ENCODE measurements at places on chromosomes 6 and 20. TPM values are rescaled to one million over a fixed set of nuclear protein-coding genes. Genes with fewer than 3 reads are reported as not detected.

GMPR gene
- 50.2 TPM for total RNA-seq

FAM217A gene
- not detected for total RNA-seq

FABP7 gene
- total RNA-seq: not detected

GABRR1 gene
- not detected for total RNA-seq

WDR46 gene
- 28.3 TPM for total RNA-seq

DNA sequence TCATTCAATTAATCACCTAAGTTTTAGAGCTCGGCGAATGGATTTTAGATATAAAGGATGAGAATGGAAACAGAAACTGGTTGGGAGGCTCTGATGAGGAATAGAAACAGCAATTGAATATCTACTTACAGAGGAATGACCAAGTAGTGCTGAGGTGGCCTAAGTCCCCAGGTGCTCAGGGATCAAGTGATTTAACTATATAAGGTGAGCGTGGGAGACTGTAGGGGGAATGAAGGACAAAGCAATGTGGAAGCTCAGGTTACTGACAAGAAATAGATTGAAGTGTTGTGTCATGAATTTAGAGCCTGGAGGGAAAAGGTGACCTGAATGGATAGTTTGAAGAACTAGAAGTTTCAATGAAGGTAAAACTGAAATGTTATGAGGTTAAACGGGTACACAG, 495.4 kb upstream of the SOX4 start:
- DNase-seq: no peak

DNA sequence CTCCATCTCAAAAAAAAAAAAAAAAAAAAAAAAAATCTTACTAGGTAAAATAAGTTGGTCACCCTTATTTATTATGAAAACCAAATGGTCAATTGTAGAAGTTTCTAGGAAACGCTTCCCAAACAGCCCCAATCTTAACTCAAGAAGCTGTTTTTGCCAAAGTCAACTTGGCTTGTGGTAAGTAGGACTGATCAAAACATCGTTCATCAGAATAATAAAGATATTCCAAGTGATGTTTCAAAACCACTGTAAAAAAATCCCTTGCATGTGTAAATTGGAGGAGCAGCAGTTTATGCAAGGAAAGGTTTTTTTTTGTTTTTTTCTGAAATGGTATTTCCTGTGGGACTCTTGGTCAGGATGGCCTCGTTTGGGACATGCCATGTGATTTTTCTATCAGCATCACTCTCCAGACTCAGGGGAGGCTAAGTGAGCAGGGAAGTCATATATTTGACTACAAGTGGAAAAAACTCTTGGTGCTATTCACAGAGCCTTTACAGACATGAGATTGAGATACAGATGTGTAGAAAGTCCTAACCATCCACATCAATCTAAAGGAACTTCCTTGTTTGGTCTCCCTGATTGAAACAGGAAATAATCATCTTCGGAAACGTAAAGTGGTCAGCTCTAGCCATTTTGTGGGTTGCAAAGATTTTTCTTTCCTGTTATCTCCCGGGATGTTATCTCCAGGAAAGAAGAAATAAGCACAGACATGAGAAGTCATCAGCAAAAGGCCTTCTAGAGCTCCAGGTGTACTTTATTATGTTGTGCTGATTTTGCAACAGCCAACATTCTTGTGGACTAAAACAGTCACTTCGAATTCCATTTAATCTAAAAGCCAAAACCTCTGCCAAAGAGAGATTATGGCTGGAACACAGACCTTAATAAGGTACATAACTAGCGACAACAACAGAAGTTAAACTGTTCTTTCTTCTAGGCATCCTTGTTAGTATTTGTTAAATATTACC, 177.8 kb downstream of the EDN1 start:
- no peak for DNase-seq

- DNase-seq: no peak
Measured at GRCh38 chr6:23334360-23334759, 765.0 kb downstream of the HDGFL1 start.

DNA sequence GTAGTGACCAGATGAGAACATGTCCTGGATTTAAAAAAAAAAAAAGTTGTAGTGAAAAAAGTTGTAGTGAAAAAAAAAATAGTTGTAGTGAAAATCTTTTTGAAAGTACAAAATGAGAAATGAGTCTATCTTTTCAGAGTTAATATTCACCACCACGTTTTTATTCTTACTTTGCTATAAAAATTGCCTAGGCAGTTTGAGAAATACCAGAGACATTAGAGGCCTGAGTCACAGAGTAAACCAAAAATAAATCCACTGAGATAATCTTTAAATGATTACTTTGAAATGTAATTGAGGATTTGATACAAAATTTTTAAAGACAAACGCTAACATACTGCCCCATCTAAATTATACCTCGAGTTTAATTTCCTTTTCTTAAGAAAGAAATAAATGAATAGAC, 101.2 kb upstream of the TIAM2 start:
- no peak for DNase-seq

DNA sequence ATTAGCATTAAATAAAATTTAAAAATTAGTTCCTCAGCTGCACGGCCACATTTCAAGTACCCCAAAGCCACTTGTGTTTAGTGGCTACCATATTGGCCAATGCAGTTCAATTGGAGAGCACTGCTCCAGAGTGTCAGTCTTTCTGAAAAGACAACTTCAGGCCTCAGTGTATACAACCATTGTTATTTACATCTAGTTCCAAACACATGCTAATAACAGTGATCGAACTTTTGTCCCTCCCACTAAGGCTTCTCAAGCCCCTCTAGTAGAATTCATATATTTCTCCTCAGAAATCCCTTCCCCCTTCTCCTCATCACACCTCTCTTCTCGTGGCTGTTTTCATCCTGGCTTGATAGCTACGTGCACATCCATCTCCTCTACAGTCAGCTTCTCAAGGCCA, 32.9 kb downstream of the HIVEP2 start:
- DNase-seq: no peak

- DNase-seq: no peak
Measured at GRCh38 chr6:120764312-120764711, 570.0 kb downstream of the TBC1D32 start.

GRCh38 chr6:140078561-140079125, 704.2 kb upstream of the CITED2 start:
- no peak for DNase-seq

DNA sequence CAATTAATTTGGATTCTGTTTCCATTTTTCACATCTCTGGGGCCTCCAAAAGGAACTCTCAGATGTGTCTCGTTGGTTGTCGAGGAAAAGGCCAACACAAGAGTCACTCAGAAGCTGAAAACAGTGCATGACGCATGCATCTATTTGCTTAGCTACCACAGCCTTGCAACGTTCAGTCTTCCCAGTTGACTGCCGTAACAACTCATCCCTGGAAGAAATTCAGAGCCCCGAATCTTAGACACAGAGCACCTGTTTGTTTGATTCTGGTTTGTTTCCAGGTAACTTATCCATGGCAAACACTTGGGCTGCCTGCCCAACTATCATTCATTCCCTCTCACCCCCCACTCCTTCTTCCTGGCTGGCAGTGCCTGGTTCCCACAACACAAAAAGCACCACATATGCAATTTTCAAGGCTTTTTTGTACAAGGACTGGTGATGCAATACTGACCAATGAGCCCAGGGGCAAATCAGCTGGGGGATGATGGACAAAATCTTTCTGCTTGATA, 60.5 kb downstream of the ZMYND8 start:
- no peak for DNase-seq

- DNase-seq: no peak
Measured at GRCh38 chr6:9646342-9647070, 768.4 kb downstream of the TFAP2A start.

- no peak for DNase-seq
Measured at GRCh38 chr6:159988983-159989454, 20.1 kb downstream of the IGF2R start.

DNA sequence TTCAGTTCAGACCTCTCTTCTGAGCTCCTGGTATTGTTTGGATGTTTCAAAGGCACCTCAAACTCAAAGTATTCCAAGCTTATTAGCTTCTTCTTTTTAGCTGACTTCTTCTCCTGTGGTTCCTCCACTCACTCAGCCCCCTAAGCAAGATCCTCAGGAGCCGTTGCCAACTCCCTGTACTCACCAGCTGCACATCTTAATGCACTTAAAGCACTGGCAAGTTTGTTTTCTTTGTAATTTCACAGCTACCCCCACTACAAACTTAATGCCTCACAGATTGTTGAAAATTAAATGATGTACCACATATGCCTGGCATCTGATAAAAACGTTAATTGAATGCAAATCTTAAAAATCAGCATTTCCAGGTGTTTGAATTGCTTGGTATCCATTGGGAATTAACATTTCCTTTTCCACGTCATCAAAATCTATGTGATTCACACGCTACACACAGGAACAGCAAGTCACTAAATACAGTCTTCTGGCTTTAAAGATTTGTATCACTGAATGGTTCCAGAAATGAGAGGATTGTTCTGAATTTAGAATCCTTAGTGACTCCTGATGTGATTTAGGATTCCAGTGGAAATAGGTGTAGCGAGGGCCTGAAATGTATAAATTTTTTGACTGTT, 24.5 kb downstream of the CALHM6 start:
- DNase-seq: no peak

DNA sequence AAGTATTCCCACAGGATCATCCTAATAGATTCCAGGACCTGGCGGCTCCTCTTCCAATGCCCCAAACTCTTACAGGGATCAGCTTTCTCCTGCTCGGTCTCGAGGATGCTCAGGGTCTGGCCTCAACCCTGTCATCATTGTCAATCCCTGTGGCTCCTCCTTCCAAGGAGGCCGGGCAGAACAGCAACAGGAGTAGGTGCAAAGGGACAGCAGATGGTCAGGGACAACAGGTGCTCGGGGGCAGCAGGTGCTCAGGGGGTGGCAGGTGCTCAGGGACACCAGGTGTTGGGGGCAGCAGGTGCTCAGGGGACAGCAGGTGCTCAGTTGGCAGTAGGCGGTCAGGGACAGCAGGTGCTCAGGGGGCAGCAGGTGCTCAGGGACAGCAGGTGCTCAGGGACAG, 84.8 kb downstream of the TTLL2 start:
- peak; percentile 26 for DNase-seq

DNA sequence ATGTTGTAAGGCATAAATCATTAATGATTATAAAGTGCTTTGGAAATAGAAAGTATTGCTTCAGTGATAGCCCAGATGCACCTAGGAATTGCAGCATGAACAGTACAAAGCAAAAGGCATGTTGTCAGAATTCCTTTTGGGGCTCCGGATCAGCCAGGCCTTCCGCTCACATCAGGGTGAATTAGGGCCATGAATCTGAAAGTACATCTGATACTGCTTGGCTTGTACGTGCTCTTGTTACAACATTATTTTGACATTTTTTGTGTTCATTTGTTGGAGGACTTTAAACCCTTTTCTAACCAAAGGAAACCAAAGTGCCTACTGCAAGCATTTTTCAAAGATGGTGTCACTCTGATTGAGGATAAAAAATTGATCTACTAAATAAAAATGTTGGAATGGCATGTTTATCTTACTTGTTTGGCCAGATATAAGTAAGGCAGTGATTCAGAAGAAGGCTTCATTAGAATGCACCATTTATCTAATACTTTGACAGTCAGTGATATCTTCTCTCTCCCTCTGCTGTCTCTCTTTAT, 1005.6 kb upstream of the FLRT3 start:
- DNase-seq: no peak

DNA sequence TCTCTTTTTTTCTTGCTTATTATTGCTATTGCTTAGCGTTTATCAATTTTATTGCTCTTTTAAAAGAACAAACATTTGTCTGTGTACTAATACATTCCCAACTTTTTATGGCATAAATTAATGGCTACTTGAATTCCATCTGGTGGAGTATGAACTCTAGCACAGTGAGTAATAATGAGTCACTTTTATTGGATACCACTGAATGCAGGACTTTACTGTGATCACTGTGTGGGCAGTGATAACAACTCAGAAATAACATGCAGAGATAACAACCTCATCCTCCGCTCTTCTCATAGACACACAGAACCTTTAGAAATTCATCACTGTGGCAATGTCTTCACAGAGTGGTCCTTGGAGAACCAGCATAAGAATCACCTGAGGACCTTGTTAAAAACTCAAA, 174.9 kb upstream of the PRND start:
- DNase-seq: no peak

DNA sequence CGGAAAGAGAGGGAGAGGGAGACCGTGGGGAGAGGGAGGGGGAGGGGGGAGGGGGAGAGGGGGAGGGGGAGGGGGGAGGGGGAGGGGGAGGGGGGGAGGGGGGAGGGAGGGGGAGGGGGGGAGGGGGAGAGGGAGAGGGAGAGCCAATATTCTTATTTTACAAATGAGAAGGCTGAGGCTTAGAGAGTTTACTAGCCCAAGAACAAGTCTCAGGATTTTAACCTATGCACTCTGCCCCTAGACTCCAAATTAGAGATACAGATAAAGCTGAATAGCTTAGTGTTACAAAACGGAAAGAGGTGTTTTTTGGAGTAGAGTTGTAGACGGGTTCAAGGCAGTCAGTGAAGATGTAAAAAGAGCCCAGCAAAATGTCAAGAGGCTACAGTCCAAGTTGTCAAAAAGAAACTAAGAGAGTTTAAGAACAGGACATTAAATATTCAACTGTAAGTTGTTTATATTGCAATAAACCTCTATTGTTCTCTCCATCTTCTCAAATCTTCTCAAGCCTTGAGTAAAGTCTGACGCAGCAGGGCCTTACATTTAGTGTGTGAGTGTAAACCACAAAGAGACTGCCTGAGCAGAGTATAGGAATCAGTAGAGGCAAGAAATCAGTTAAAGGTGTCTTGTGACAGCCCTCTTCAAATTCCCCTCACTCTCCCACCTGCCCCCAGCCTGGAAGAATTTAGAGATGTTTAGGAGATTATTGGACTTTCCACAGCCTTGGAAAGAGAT, 34.9 kb upstream of the AKIRIN2 start:
- no peak for DNase-seq

DNA sequence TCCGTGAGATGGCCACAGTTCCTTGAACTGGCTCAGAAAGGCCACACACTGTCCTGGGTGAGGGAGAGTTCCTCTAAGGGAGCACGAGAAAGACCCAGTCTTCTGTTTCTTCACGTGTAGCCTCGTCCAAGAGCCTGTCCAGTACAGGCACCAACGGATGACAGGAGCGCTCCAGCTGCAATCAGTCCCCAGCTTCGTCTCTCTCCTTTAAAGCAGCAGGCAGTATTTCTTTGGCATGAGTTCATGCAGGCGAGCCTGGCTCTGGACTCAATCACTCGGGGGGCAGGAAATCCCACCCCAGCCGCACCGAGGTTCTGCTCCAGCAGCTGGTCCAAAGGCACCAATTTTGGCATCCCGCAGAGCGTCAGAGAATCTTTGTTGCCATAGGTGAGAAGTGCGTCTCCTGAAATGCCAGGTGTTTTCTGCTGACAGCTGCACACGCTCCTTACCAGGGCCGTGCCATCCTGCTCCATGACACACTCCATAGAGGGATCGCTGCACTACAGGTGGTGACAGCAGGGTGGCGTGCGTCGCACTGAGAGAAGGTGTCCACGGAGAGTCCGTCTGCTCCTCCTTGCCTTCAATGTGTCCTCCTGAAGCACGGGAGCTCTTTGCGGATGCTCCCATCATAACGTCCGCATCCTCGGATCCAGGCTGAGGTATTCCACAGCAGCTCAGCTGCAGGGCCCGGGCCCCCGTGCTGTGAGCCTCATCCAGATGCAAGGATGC, 59.6 kb upstream of the AFDN start:
- DNase-seq: no peak

DNA sequence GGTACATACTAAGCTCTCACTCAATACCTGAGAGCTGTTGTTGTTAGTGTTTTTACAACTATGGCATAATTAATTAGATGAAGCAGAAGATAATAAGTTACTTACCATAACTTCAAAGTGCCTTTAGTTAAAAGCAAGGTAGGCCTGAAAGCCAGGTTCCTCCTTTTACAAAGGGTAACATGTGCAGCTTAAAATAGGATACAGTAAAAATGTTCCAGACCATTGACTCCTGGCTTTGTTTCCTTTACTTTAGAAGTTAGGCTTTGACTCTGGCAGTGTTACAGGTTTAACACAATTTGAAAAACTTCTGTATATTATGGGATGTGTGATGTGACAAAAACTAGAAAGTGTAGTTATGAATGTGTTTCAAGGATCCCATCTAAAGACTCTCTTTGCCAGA, 522.5 kb downstream of the EPM2A start:
- no peak for DNase-seq

Data from liver (tissue), 10 donors.